ENCODE measurements at places on chromosomes 16 and 17.

- DNase-seq: no peak
Observed at GRCh38 chr17:82097184-82097918, 685 bp downstream of the FASN start.

DNA sequence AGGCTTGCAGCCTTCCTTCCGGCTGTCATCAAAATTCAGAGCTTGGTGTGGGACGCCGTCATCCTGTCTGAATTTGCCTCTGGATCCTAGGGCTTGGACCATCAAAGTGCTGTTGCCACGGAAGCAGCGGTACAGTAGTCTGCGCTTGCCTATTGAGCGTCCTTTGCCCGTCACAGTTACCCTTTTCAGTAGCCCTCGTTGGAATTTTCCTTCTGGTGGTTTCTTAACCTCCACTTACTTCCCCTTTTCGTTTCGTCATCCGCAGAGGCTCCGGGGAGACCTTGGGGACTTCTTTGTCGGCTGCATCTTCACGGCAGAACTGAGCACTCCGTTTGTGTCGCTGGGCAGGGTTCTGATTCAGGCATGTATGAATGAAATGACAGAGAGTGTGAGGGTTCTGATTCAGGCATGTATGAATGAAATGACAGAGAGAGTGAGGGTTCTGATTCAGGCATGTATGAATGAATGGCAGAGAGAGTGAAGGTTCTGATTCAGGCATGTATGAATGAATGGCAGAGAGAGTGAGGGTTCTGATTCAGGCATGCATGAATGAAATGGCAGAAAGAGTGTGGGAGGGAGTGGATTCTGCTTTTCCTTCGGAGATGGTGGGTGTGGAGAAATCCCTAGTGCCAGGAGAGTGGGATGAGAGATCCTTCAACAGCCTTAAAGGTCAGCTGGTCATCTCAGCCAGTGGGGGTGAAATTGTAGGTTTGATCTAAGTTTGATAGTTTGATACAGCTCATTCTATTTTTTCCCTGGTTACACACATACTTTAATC, 8.0 kb downstream of the TLCD3A start:
- no peak for DNase-seq

GRCh38 chr17:71052971-71053370, 883.6 kb downstream of the KCNJ2 start:
- DNase-seq: no peak

DNA sequence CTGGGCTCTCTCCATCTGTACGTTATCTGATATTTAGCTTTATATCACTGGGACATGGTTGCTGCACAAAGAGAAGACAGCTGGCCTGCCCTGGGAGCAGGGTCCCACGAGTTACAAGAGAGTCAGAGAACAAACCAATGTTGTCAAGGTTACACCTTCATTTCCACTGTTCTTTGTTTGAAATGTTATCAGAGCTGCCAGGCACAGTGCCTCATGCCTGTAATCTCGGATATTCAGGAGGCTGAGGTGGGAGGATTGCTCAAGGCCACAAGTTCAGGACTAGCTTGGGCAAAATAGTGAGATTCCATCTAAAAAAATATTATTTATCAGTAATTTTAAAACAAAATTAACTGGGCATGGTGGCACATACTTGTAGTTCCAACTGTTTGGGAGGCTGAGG, 34.6 kb downstream of the ATP6V0A1 start:
- DNase-seq: no peak

- DNase-seq: no peak
Observed at GRCh38 chr16:10906914-10907756, 30.1 kb downstream of the CIITA start.

DNA sequence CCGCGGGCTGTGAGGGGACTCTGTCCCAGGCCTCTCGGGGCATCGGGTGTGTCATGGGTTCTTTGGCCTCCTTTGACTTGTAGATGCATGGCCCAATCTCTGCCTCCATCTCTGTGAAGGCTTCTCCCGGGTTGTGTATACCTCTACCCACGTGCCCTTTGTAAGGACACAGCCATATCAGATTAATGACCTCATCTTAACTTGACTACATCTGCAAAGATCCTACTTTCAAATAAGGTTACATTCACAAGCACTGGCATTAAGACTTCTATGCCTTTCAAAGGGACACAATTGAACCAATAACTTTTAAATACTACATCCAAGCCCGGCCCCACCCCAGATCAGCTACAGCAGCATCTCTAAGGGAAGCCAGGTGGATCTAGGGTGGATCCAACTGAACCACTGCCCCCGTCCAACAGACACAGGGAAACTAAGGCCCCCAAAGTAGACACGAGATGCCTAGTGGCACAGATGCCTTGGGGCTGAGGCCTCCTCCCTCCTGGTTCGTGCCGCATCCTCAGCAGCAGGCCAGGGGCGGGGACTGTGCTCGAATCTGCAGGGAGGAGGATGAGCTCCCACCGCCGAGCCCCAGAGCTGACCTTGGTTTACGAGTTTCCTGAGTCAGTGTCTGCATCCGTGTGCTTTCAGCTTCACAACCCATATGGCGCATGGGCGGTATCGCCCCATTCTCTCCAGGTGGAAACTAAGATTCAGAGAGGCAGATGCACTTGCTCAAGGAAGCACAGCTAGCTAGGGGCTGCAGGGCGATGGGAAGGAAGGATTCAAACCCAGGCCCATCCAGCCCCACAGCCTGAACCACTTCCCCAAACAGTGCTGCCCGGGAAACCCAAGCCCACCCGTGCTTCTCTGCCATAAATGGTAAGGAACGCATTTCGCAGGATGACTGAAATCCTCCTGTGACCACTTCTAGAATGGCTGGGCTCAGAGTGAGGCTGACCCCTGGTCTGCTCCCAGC, 353.3 kb downstream of the C16orf95 start:
- DNase-seq: no peak

GRCh38 chr17:1077986-1078711, 81.2 kb downstream of the TIMM22 start:
- no peak for DNase-seq

DNA sequence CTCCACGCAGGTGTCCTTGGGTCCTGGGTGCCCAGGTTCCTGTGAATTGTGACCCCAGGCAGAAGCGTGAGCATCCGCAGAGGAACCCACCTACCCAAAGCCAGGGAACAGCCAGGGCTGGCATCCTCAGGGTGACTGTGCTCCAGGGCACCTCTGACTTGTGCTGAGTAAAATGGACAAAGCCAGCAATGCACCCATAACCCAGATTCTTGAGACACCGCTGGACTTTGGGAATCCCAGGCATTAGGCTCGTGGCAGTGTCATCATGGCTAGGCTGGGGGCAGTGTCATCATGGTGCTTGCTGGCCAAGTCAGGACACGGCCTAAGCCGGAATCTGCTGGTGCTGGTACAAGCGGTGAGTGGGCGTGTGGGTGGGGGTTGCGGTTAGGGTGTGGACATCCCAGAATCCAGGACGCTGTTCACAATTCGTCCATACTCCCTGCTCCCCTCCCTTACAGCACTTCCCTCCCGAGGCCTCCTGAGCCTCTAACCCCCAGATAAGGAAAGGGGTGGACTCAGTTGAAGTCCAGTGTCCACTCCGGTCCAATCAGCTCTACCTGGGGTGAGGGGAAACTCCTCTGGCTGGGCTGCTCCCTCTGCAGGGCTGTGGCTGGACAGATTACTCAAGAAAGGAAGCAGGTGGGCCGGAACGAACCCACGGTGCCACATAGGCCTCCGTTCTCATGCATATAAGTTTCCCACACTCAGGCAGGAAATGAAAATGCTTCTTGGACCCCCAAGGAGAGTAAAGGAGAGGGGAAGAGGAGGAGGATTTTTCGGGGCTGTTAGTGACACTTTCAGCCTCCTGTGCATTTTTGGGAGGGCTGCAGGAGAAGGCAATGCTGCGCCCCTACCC, 138.9 kb downstream of the SEC14L1 start:
- DNase-seq: no peak

DNA sequence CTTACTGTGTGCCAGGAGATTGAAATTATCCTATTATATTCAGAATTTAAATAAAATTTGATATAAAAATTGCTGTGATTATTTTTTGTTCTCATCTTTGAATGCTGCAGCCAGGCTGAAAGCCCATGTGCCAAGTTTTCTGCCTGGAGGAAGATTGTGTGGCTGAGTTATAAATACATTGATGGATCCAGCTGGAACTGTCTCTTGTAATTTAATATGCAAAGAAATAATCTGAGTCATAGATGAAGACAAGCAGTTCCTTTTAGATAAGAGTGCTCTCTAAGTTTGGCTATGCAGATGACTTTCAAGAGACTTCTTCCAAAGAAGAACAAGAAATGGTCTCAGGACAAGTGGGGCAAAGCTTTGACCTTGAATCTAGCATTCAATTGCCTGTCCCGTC, 871.0 kb downstream of the CDH11 start:
- DNase-seq: no peak

DNA sequence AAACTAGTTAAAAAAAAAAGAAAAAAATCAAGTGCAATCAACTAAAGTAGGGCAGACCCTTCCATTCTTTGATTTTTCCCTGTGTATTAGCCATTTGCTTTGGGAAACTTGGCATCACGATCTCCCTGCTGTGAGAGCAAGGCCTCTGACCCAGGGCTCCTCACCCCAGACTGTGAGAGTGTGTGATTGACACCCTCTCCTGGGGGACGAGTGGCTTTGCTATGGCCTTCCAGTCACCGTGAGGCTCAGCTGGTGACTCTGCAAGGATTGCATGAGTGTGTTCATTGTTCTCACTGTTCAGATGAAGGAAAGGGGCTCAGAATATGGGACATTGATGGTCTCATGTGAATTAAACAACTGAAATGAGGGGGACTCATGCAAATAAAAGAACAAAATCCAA, 69.0 kb upstream of the BCAR1 start:
- no peak for DNase-seq

GRCh38 chr16:66486199-66486772, 59.2 kb downstream of the BEAN1 start:
- DNase-seq: no peak

DNA sequence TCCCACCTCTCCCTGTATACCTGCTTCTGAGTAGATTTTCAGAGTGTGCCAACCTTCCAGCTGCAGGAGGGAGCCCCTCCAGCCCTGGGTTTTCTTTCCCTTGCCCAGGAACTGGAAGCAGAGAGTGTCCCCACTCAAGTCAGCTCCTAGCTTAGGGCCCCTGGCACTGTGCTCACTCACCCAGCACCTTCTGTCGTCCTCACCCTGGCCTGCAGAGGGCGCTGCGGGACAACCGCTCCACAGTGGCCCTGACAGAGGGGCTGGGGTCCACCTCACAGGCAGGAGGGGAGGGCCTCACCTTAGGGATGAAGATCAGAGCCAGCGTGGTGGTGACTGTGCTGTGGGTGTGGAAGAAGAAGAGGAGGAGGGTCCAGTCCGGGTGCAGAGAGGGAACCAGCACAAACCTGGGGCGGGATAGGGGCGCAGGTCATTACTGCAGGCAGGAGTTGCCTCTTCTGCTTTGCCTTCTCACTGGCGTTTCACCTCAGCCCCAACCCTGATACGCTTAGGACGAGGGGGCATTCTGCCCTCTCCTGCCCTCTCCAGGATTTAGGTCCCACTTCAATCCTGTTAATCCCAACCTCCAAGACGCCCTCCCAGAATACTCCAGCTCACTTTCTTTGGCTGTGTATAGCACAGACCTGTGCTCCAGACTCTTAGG, 10.0 kb downstream of the GPR179 start:
- DNase-seq: no peak

DNA sequence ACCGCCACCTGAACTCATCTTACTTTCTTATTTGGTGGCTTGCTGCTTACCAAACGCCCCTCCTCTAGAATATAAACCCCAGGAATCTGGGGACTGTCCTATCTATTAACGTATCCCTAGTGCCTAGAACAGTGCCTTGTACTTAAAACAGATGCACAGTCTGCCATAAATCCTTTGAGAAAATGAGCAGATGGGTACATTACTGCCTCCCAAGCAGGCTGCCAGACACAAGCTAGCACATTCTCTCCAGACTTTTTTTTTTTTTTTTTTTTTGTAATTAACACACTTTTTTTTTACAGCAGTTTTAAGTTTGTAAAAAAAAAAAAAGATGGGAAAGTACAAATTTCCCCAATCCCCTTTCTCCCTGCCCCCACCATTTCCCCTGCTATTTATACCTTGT, 57.3 kb upstream of the RPL38 start:
- no peak for DNase-seq

DNA sequence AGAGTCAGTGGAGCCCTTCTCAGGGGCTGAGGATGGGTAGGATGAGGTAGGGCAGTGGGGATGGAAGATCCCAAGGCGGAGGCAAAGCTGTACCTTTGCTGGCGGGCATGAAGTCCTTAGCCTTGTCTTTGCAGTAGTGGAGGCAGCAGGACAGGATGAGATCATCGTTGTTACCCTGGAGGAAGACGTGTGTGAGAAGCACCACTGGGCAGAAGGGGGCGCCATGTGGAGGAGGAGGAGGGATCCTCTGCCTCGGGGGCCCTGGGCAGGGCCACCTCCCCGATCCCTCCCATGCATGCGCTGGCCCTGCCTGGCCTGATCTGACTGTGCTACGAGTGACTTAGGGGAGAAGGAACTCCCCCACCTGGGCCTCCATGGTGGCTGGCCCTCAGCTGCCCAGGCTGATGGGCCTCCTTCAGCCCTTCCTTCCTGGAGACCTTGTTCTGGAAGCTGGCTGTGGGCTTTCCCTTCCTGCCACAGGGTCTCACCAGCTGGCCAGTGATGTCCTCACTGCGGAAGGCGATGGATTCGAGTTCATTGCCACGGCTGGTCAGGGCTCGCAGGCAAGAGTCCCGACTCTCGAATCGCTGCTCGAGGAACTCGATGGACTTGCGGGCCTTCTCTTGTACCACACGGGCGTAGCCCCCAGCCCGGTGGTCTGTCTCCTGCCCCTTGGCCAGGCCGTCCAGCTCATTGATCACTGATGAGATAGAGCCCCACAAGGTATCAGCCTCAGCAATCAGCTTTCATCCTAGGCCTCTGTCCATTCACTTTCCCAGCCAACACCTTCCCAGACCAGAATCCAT, 10.3 kb downstream of the HIC1 start:
- peak; percentile 62 for DNase-seq

- no peak for DNase-seq
Observed at GRCh38 chr17:66671156-66671555, 163.8 kb upstream of the CACNG5 start.

DNA sequence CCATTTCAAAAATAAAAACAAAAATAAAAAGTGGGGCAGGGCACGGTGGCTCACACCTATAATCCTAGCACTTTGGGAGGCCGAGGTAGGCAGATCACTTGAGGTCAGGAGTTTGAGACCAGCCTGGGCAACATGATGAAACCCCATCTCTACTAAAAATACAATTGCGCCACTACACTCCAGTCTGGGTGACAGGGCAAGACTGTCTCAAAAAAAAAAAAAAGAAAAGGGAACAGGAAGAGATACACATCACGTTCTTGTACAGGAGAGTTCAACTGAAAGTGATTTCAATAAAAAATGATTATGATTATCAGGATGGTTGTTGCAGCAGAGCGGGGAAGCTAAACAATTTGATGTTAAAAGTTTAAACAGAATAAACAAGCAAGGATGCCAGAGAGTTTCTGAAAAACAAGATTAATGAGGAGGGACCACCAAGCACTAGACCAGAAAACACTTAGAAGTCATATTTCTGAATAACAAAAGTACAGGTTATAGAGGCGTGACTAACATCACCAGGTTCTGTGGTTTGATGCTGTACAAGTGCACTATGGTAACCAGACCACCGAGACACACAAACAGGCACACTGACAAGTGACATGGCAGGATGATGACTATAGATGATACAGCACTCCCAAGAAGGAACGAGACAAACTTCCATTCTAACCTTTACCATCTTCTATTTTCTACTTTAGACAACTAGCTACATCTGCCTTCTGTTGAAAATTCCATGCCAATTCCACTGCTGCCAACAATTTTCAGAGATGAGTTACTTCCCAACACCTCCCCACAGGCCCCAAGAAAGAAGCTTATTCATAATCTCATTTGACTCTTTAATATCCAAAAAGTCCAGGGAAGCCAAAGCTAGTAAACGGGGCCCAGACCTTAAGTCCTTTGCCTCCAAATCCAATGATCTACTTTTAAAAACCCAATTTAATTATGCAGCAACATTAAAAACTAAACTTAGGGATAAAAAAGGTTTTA, 11.8 kb downstream of the DNAJA2 start:
- no peak for DNase-seq
